ENCODE measurements at places on chromosomes 3 and 15. TPM values are rescaled to one million over a fixed set of nuclear protein-coding genes. Genes with fewer than 3 reads are reported as not detected.

GRCh38 chr3:164360738-164361406, 717.4 kb downstream of the SI start:
- no peak for DNase-seq

DNA sequence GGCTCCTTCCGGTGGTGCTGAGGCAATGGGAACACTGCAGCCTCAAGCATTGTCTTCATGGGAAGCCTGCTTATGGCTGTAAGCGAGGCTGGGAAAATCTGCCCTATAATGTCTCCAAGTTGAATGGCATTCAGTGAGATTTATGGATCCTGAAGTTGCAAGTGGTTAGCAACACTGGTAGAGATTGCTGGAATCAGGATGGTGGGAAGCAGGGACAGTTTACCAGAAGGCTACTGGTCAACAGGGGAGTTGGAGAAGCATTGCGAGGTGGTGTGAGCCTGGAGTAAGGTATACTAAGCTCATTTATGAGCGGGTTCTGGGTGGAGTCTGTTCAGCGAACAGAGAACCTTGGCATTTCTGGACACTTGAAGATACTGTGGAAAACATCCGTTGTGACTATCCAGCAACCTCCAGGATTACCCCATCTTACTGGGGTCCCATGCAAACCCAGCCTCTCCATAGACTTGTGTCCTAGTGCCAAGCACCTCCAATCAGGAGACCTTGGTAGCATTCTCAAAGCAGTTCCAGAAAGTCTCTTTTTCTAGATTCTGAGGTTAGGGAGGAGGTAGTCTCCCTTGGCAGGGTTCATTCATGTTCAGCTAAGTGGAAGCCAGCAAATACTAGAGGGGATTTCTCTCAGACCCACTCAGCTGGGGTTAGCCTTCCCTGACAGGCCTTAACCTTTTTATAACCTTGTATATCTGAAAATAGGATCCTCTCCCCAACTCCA, 7.3 kb downstream of the RPSA start:
- no peak for DNase-seq

TF gene
- 5.7 TPM for total RNA-seq

DNA sequence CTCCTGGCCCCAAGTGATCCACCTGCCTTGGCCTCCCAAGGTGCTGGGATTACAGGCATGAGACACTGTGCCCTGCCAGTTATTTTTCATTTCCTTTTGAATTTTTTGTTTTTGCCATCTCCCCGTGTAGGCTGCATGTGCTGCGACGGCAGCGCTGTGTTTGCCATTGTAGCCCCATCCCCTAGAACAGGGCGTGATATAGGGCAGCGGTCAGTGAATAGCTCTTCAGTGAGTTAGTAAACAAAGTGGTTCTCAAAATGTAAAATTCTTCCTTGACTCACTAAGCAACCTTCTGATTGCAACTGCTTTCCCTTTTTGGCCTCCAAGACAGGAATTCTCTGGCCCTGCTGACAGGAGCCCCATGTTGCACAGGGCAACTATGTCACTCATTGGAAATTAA, 138.1 kb upstream of the CTDSPL start:
- DNase-seq, result no peak

DNA sequence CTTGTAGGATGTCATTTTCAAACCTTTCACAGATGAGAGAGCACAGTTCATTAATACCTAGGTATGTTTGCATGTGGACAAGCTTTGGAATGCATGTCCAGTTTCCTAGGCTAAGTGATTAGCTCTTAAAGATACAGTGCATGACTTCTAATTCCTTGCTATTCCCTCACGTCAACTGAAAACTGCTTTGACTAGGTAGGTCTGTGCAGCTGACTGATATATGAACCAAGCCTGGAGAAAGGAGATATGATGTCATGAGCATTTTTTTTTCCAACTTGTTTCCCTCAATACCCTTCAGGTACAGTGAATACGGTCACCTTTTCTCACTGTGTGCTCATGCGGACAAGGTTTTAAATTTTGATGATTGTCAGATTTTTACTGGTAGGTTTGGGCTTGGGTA, 41.6 kb upstream of the TASOR start:
- DNase-seq, result no peak

RGMA gene
- total RNA-seq, result 24.3 TPM

SLC28A1 gene
- 0.20 TPM for total RNA-seq

- DNase-seq, result no peak
These were observed 228.5 kb downstream of the CHL1 start for GRCh38 chr3:425079-425478.

OR5K2 gene
- total RNA-seq, result not detected

DNA sequence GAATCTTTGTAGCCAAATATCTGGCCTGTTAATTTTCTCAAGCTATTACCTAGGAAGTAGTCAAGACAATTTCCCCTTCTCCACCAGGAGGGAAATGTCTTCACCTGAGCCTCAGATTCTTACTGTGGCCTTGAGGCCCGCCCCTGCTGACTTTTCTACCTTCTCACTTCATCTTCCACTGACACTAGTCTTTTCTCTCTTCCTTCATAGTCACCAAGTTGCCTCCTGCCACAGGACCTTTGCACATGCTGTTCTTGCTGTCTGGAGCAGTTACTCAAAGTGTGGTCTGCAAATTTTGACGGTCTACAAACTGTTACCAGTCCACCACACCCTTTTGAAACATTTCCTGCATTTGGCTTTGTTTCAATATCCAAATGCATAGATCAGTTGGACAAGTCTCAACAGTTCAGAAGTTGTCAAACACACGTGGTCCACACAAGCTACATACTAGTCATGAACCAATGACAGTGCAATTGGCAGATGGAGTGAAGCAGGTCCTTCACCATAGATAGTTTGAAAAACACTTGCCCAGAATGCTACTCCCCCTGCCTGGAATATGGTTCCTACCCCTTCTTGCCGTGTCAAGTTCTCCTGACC, 100.5 kb downstream of the OSBPL10 start:
- no peak for DNase-seq

GRCh38 chr3:126684218-126684751, 19.8 kb upstream of the CHCHD6 start:
- DNase-seq, result no peak

IMPG2 gene
- 0.59 TPM for total RNA-seq

- DNase-seq, result no peak
These were observed 55.4 kb upstream of the SEC13 start for GRCh38 chr3:10376353-10376752.

GRCh38 chr3:58008141-58009025, at the start of gene FLNB:
FLNB (plus strand) TSS chr3:58008422; CDS start chr3:58008565, 143 bp downstream.
- DNase-seq, result peak; percentile 89

DNA sequence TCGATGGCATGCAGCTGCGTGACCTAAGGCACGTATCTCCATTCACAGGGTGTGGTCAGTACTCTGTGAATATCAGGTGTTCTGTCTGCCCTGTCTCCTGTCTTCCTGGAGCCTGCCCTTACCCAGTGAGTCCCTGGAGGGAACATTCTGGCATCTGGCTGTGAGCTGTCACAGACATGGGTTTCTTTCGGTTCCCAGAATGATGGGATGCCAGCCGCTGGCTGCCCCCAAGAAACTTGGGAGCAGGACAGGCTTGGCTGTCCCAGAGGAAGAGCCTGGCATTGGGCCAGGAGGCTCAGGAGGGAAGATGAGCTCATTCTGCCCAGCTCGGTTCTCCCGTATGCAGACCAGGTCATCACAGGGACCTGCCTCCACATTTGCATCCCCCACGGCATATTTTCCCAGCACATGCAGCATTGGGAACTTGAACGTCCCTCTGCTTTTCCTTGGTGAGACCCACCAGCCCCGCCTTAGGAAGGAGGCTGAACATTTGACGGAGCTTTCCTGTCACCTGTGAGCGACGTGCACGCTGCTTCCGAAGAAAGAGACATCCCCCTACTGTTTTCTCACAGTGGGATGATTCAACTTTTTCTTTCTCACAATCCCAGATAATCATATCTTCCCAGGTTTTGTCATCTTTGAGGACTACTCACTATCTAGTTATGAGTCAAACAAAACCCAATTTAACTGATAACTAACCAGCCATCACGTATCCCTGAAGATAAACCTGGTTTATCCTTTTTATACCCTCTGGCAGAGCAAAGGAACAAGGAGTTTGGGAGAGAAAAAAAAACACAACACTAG, 22.0 kb upstream of the PGPEP1L start:
- no peak for DNase-seq

DNA sequence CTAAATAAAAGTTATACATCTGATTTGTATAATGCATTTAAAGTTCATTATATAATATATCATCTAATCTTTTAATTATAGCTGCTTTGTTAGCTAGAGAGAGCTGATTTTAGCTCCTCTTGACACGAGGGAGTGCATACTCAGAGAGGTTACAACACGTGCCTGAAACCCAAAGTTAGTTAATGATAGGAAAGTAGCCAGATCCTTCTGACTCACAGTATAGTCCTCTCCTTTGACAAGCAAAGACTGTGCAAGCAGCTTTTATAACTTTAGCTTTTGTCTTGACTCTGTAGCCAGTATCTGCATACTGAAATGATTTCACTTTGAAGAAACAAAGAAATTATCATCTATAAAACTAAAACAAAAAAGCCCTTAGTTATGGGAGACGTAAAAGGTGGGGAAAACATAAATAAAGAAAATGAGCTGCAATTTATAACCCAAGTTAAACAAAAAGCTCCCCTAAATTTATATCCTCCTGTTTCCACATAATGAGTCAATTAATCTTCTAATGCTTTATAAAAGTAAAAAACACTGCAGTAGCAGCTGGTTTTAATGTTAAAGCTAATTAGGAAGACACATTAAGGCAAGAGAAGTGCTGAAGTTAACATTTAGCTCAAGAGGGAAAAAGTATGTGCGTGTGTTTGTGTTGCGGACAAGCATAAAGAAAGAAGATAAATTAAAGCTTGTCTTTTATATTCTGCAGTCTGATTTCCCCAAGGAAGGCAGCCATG, 13.1 kb downstream of the GABRR3 start:
- no peak for DNase-seq

GRCh38 chr3:113133140-113133539, 78.2 kb upstream of the BOC start:
- DNase-seq, result no peak

C3orf18 gene
- total RNA-seq, result 15.1 TPM

DNA sequence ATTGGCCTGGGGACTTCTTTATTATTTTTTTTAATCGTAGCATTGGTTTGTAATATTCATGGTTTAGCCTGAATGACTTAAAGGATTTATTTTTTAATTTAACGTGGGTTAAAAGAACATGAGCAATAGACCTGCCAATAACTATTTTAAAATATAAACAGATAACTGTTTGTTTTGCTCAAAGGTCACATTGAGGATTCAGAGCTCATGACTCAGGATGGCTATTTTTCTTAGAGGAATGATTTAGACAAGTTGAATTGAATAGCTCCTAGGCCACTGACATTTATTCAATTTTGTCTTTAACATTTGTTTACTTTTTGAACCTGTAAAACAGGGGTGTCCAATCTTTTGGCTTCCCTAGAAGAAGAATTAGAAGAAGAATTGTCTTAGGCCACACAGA, 68.5 kb downstream of the ITPR1 start:
- no peak for DNase-seq

GRCh38 chr3:122700193-122700592, 19.6 kb downstream of the PARP14 start:
- DNase-seq, result no peak
